ENCODE measurements at places on chromosomes 12 and 14.

DNA sequence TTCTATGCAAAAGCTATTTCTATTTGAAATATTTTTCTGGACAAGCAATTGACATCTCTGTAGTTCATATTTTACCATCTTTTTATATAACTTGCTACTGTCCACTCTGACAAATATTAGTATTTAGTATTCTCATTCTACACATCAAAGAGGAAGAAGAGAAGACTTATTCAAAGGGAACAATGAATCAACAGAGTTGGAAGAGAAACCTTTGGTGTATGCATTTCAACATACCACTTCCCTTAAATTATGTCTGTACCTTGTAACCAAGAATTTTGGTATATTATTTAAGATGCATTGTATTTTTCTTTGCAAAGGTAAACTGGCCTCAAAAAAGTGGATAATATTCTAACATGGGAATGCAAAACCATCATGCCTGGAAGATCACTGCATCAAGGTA, 72.1 kb upstream of the DUSP6 start:
- DNase-seq = peak; percentile 18

DNA sequence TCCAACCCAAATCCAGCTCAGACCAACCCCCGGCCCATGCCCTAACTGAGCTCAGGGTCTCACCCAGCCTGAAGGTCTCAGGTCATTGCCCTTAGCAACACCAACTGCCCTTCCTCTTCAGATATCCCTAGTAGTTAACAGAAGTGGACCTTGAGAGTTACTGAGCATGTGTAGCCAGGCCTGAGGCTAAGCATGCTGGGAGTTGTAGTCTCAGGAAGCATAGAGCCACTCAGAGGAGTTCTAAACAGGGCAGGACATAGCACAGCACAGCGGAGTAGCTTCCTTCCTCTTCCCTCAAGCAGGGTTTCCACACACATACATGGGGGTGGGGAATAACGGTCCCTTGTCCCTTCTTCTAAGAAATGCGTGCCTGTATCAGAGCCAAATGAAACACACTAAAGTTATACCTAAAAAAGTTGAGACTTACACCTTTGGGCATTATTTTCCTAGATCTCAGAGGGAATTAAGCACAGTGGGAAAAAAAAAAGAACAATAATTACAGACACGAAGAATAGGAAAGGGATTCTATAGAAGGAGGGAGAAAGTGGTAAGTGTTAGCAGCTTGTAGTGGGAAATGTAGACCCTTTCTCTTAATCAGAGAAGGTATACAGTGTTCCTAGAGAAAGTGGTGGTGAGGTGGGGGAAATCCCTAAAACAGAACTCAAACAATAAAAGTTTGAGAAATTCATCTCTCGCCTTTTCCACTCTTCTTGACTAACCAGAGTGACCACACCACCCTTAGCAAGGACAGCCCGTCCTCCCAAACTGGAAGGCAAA, 4.4 kb downstream of the KMT2D start:
- DNase-seq = peak; percentile 94

GRCh38 chr14:99309220-99309766, 37.3 kb upstream of the BCL11B start:
- DNase-seq = no peak

- peak; percentile 83 for DNase-seq
Measured at GRCh38 chr12:116492703-116493324, 66.4 kb upstream of the MAP1LC3B2 start.

DNA sequence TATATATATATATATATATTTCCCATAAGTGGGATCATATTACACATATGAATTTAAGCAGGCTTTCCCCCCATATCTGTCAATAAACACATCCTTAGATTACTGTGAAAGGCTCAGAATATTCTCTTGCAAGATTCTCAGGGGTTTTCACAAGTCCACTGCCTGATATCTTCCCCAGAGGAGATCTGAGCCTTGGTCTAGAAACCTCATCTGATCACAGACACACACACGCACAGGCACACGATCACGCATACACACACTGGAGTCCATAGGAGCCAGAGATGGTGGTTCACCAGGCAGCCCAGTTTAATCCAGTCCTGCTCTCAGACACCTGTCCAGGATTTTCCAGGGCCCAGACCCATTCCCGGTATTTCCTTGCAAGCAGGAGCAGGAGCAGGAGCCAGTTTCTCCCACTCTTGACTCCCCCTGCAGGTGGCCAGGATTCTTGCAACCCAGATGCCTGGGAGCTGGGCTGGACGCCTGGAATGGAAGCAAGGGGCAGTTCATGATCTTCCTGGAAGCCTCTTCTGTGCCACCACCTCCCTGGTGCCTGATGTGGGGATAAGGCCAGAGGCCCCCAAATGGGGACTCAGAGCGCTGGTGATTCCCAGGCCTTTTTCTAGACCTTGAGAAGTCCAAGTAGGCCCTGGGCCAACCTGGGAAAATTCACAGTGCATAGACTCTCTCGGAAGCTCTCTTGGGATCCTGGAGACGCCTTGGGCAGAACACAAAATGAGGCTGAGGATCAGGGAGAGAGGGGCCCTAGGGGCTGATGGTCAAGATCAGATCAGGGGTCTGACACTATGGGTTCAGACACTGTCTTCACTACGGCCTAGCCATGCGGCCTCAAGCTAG, 16.5 kb upstream of the KRT78 start:
- peak; percentile 70 for DNase-seq

All from hematopoietic multipotent progenitor cell treated with erythropoietin and hydrocortisone succinate and interleukin-3 and kit ligand, for 6 days (in vitro differentiated cells).